Activated CD8-positive, alpha-beta memory T cell treated with anti-CD3 and anti-CD28 coated beads for 1 hour (primary cell): ENCODE measurements at places on chromosomes 2 and 18.

- no peak for DNase-seq
These were observed 313.3 kb downstream of the CELF4 start for GRCh38 chr18:37252342-37252741.

GRCh38 chr2:118942031-118942430, at the start of gene MARCO:
Gene MARCO (plus strand): TSS chr2:118942194. CDS start chr2:118942301, 107 bp downstream.
- no peak for DNase-seq

GRCh38 chr2:109409321-109410038, 204.3 kb downstream of the SEPTIN10 start:
- DNase-seq: no peak

DNA sequence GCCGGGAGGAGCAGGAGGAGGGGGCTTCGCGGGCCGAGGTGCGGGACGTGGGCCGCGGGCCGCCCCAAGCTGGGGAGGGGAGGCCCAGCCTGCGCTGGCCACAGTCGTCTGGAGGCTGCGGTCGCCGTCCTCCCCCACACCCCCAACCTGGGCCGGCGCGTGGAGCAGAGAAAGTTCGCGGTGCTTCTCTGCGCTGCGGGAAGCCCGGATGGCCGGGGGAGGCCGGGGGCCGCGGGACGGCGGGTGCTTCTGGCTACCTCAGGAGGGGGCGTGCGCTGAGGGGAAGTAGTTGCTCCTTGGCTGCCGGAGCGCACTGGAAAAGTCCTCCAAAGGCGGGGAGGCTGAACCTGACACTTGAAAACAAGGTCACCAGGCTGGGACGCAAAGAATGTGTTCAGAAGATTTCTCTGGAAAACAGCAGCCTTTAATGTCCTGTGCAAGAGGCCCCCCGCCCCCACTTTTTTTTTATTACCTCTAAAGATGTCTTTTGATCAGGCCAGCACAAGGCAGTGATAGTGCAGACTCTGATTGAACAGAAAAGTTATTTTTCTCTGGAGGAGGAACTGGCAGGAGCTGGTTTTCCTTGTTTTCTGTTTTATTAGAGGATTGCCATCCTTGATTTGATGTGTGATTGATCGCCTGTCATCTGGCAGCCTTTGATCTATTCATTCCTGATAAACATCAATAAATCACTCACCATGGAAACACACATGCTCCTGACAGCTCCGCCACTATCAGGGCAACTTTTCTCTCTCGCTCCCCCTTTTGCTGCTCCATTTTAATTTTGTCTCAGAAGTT, 1.6 kb downstream of the TSHZ1 start:
- no peak for DNase-seq

DNA sequence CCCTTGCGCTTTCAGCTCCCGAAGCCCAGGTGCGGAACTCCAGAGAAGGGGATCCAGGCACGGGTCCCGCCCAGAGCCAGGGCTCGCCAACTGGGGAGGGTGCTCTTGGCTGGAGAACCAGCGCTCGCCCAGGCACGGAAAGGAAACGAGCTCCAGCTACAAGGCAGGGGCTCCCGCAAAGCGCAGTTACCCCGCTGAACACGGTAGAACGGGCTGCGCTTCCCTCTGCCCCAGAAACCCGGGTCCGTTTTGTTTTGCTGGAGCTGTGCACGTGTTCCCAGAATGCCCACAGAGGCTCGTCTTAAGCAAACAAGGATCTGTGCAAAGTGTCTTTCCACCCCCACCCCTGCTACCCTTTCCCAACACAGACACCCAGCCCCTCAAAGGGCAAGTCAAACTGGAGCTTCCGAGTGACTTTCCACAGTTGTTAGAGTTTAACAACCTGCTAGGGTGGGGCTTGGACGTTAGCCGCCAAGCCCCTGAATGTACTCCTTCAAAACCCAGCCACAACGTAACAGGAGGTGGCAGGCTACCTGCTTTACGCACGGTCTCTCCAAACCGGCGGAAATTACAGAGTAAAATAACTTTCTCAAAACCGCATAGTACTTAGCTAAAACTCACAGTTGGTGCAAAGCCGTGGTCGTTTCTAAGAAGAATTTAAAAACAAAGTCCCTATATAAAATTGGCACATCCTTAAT, 775 bp downstream of the RNF125 start:
- DNase-seq: peak; percentile 42

DNA sequence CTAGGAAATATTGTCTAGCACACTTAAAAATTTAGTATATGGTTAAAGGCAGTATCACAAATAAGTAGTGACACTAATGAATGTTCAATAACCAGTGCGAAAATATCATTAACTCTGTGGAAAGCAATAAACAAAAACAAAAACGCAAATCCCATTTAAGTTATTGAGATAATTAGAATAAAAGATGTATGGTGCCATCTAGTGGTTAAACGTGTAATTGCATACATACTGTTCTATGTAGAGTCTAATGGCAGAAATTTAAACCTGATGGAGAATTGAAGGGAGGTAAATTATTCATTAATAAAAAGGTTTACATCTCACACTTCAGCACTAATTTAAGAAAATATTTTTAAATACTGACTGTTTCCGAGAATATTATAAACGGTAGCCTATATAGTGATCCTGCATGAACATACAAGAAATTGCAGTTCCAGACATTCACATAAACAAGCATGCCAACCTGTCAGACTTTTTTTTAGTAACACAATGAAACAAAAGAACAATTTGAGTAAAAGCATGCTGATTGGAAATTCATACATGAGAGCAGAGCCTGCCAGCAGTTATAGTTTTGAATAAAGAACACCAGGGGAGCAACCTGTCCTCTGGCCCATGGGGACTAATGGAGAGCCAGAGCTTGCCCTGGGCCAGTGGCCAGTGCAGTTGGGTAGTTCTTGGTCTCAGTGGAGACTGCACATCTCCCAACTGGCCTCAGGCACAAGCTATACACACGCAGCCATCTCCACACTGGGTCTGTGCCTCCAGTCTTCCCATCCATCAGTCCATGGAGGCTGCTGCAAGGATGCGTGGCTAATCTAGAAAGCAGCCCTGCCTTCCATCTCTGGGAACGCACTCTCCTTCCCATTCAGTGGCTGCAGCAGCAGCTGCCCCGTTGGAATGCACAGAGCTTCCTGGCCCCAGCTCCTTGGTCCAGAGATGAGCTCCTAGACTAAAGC, 28.0 kb downstream of the GCG start:
- DNase-seq: no peak

DNA sequence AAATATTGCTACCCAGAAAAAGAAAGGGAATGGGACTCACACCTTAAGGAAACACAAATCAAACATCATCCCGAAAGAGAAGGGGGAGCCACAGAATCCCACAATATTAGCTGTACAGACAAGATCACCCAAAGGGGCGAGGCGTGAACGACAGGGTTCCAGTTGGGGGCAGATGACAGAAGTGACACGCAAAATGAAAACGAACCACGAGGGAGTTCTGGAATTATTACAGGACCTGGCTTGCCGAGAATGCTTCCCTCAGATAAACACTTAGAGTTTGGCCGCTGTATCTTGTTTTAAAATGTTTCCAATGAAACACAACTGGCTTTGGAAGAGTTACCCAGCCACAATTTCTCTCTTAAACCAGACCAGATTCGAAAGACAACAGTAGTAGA, 60.4 kb downstream of the C2orf76 start:
- DNase-seq: no peak

DNA sequence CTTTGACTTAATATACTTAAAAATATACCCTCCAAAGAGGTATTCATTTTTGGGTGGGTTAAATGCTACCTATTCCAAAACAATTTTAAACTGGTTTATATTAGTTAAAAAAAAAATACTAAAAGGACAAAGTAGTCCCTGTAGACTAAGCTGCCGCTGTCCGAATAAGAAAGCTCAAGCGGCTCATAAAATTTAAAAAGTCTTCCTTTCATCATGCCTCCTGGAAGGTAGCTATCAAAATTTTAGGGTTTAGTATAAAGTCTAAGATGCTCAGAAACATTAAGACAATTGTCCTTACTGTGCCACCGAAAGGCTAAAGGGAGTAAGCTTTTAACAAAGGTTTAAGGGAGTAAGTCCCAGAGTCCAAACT, 440 bp upstream of the UGGT1 start:
- DNase-seq: no peak

- DNase-seq: no peak
These were observed 190.4 kb downstream of the KIAA1328 start for GRCh38 chr18:37019157-37019827.

GRCh38 chr2:858646-859045, 92.0 kb upstream of the SNTG2 start:
- DNase-seq: no peak

DNA sequence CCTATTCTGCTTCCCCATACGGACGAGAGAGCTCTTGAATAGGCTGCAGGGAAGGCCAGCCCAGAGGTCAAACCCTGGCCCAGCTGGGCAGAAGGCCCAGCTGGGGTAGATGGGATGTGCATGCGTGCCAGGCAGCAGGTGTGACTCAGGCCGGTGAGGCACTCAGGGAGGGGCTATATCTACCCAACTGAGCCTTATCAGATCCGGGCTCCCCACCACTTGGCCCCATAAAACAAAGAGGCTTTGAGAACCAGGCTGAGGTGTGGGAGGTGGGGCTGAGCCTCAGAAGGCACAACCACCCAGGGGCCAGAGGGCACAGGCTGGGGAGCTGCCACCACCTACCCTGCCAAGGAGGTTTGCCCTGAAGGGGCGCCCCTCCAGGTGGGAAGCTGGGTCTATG, 8.0 kb upstream of the CFAP65 start:
- no peak for DNase-seq

DNA sequence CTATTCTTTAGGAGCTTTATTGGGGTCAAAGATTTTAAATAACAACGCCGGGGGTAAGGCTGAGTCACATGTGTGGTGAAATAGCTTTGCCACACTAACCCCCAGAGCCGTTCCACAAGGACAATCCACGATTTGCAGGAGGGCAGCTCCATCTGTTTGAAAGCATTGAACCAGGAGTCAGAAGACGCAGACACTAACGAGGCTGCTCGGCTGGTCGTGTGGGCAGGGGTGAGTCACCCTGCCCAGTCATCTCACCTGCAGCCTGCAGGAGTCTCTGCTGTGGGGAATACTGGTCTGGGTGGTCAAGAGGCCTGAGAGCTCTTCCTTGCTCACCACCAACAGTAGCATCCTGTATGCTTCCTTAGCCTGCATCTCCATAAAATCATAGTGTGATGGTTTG, 149.2 kb upstream of the NCK2 start:
- no peak for DNase-seq

GRCh38 chr2:43228756-43229659, 2.6 kb upstream of the ZFP36L2 start:
- DNase-seq: no peak

DNA sequence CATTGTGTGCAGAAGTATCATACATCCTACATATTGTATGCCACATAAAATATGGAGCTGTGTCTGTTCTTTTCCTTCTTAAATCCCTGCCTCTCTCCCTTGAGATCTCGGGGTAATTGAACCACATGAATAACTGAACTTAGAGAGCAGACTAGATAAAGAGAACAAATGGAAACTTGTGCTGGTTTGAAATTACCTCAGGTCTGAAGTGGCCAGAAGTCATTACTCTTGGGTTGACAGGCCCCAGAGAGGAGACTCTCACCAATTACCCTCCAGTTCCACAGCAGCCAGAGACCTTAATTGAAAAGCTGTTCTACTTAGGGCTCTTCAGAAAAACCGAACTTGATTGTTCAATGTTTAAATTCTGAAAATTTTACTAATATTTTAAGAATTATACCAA, 5.0 kb upstream of the ADAM17 start:
- no peak for DNase-seq

DNA sequence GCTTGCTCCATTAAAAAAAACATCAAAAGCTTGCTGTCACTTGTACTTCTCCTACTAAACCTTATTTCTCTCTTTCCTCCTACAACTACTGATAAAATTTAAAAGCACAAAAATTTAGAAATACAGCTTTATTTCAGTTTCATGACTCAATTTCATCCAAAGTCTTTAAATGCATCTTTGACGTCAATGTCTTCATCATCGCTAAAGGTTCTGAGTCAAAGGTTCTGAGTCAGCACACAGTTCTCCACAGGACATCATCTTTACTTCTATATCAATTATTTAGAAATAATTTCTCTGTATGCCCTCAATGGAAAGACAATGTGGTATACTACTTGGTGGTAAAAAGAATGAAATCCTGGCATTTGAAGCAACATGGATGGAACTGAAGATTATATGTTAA, 163.9 kb upstream of the DNMT3A start:
- no peak for DNase-seq

DNA sequence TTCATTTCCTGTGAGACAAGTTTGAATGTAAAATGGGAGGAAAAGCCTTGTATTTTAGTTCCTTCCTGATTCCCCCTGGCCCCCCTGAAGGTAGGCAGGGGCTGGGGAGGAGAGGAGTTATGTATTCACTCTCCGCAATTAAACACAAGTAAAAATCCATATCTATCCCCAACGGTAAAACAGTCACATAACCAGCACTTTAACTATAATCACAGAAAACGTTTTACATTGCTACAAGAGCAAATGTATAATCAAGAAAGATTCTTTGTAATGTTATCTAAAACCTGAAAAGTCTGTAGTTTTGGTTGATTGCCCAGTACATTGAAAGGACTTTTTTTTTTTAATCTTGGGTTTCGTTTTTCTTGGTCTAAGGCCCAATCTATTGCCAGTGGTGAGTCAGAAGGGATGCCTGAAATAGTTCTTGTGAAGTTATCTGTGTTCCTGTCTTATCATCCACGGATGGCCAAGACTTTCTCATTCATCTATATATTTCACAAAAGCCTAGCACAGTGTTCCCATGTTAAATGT, 34.5 kb upstream of the CCNYL1 start:
- DNase-seq: no peak

DNA sequence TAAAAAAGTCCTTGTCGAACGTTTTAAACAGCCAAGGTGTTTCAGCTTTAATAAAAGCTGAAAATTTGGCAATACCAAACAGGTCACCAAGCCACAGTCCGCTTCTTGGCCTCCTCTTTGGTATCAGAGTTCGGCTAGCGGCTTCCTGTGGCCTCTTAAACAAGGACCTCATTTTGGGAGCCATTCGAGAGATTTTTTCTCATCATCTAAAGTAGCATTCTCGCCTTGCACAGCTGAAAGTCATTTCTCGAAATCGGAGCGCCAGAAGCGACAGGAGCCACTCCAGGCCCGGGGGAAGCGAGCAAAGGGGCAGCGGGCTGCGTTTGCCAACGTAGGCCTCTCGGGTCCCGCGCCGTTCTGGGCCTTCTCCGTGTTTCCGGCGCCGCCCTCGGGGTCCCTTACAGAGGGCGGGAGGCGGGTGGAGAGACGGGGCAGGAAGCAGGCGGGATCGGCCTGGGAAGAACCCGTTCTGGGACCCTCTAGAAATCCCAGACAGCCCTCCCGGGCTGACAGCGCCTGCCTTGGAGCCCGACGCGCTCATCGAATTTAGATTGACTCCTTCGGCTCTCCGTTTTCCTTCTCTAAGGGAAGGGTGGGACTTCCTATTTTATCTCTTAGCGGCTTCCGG, 522 bp upstream of the ZNF407 start:
- DNase-seq: peak; percentile 56

GRCh38 chr2:34670482-34670881, 1071.4 kb upstream of the FAM98A start:
- DNase-seq: no peak

GRCh38 chr2:128783896-128784295, 465.2 kb upstream of the HS6ST1 start:
- DNase-seq: no peak

- peak; percentile 34 for DNase-seq
These were observed 8.5 kb downstream of the RAB17 start for GRCh38 chr2:237581751-237582746.
